Tracheal epithelial cell (primary cell): ENCODE measurements at places on chromosomes 2 and 18. TPM values are rescaled to one million over a fixed set of nuclear protein-coding genes. Genes with fewer than 3 reads are reported as not detected.

The INHBB gene
- 0.21 and 0.24 TPM in 2 replicates for total RNA-seq

The SERPINB4 gene
- 8.1 and 10.8 TPM in 2 replicates for total RNA-seq

The ASAP2 gene
- 36.9 and 47.5 TPM in 2 replicates for total RNA-seq

The SLC9A4 gene
- 2.7 TPM in 1 of 2 replicates, not detected in the other for total RNA-seq

The CCDC85A gene
- under 0.01 TPM in 1 of 2 replicates, not detected in the other for total RNA-seq

The BCL2L11 gene
- 3.9 and 4.3 TPM in 2 replicates for total RNA-seq

The B3GNT7 gene
- 0.21 and 1.7 TPM in 2 replicates for total RNA-seq

The TGFA gene
- 99.1 and 248 TPM in 2 replicates for total RNA-seq

The HK2 gene
- 50.5 and 122 TPM in 2 replicates for total RNA-seq

The AKAIN1 gene
- not detected in 2 replicates for total RNA-seq

The PSMA8 gene
- not detected in 2 replicates for total RNA-seq

The SCYGR2 gene
- total RNA-seq: not detected in 2 replicates

The STAMBP gene
- 41.9 and 43.7 TPM in 2 replicates for total RNA-seq

The TCF23 gene
- not detected in 2 replicates for total RNA-seq

The TFPI gene
- 5.3 and 19.0 TPM in 2 replicates for total RNA-seq

The CCDC150 gene
- total RNA-seq: 0.21 and 4.6 TPM in 2 replicates

The CAD gene
- 30.3 and 36.4 TPM in 2 replicates for total RNA-seq

The WIPF1 gene
- 1.3 and 1.4 TPM in 2 replicates for total RNA-seq

The RUFY4 gene
- total RNA-seq: under 0.01 TPM in 1 of 2 replicates, not detected in the other

The CNNM4 gene
- total RNA-seq: 3.1 and 4.3 TPM in 2 replicates

The IAH1 gene
- total RNA-seq: 70.4 and 78.9 TPM in 2 replicates

The TGOLN2 gene
- 34.7 and 61.4 TPM in 2 replicates for total RNA-seq

The FOXD4L1 gene
- total RNA-seq: under 0.01 TPM in 2 replicates

The AGXT gene
- total RNA-seq: not detected in 2 replicates

The TMEM198 gene
- under 0.01 and 0.48 TPM in 2 replicates for total RNA-seq

The CD28 gene
- total RNA-seq: not detected in 2 replicates

The C2orf80 gene
- total RNA-seq: not detected in 2 replicates

The LYPD6B gene
- total RNA-seq: 4.6 and 5.5 TPM in 2 replicates

The BOLL gene
- not detected in 2 replicates for total RNA-seq

The KYNU gene
- 41.1 and 77.8 TPM in 2 replicates for total RNA-seq

The KCNS3 gene
- total RNA-seq: 3.0 and 20.2 TPM in 2 replicates

The SIX3 gene
- total RNA-seq: not detected in 2 replicates

The UGT1A9 gene
- total RNA-seq: 21.4 TPM in 1 of 2 replicates, not detected in the other

The IL36A gene
- 1.7 and 3.0 TPM in 2 replicates for total RNA-seq

The TGIF1 gene
- total RNA-seq: 239 and 269 TPM in 2 replicates

The DSG4 gene
- not detected in 2 replicates for total RNA-seq

The SP5 gene
- total RNA-seq: not detected in 2 replicates

The AQP12B gene
- not detected in 2 replicates for total RNA-seq

The ACVR1C gene
- 0.64 and 0.72 TPM in 2 replicates for total RNA-seq

The MC4R gene
- not detected in 2 replicates for total RNA-seq

The MEP1B gene
- total RNA-seq: not detected in 2 replicates

The PID1 gene
- 4.3 and 5.8 TPM in 2 replicates for total RNA-seq

The SERPINB12 gene
- 0.43 and 0.48 TPM in 2 replicates for total RNA-seq

The TTLL4 gene
- 5.1 and 8.7 TPM in 2 replicates for total RNA-seq

The LIPT1 gene
- total RNA-seq: 2.4 and 3.6 TPM in 2 replicates

The COLEC12 gene
- under 0.01 and 0.24 TPM in 2 replicates for total RNA-seq

The UPP2 gene
- not detected in 2 replicates for total RNA-seq

The MAP3K19 gene
- total RNA-seq: under 0.01 TPM in 1 of 2 replicates, not detected in the other

The PDE1A gene
- total RNA-seq: 0.64 and 0.72 TPM in 2 replicates

The C1QL2 gene
- not detected in 2 replicates for total RNA-seq

The MAP3K2 gene
- total RNA-seq: 44.6 and 49.4 TPM in 2 replicates

The LYG1 gene
- total RNA-seq: not detected in 2 replicates

The FBXO48 gene
- 0.24 and 0.64 TPM in 2 replicates for total RNA-seq

The CCDC121 gene
- 0.85 and 1.9 TPM in 2 replicates for total RNA-seq

The FNDC4 gene
- total RNA-seq: 9.0 and 16.9 TPM in 2 replicates

The GREB1 gene
- total RNA-seq: 0.21 and 0.24 TPM in 2 replicates

The INHA gene
- 0.48 TPM in 1 of 2 replicates, not detected in the other for total RNA-seq

The POTEJ gene
- total RNA-seq: not detected in 2 replicates

The ALK gene
- not detected in 2 replicates for total RNA-seq
